Stimulated activated CD4-positive, alpha-beta T cell treated with anti-CD3 and anti-CD28 coated beads, Interleukin-15, amount 100 ng/mL, for 1 hour (primary cell): ENCODE measurements at places on chromosomes 1 and 21.

- no peak for DNase-seq
Observed at GRCh38 chr1:113095790-113096455, 22.9 kb downstream of the LRIG2 start.

DNA sequence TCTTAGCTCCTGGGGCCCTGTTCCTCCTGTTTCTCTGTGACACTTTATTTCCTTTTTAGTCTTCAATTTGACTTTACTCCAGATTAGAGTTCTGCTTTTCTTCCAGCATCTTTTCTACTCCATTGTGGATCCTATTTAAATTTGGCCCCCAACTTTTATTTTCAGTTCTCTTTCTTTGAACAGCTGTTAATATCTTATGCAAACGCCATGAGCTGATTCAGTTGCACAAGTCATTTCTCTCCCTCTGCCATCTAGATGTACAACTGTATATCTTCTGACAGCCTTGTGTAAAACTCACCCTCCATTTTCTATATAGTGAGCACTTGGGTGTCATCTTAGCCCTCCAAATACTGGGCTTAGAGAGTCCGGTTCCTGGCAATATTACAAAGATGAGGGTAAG lies 42.2 kb downstream of the SPATA17 start:
- DNase-seq: no peak

DNA sequence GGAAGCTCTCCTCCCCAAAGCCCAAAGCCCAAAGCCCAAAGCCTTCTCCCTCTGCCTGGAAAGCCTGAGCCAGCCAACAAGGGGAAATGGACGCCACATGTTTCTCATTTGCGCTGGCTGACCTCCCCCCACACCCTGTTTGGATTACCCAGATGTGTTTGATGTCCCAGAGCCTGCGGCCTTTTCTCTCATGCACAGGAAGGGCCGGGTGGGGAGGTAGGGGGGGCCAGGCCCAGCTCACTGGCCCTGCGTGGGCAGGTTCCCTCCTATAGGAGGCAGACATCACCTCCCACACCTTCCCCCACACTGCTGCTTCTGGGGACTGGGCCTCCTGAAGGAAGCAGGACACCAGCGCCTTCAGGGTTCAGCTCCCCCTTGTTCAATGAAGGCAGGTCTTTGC lies 116.3 kb downstream of the NAV1 start:
- no peak for DNase-seq

DNA sequence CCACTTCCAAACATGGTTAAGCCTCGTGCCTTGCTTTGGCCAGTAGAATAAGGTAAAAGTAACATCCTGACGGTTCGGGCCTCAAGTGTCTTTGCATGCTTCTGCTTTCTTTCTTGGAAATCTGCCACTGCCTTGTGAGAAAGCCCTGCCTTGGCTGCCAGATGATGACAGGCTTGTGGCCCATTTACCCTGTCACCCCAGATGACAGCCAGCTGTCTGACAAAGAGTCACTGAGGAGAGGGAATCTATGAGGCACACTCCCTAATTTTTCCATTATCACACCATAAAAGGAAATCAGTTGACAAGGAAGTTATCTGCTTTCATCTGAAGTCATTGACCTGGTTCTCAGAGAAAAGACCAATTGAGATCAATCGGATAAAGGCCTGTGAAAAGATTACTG lies 199.8 kb downstream of the USH2A start:
- no peak for DNase-seq

DNA sequence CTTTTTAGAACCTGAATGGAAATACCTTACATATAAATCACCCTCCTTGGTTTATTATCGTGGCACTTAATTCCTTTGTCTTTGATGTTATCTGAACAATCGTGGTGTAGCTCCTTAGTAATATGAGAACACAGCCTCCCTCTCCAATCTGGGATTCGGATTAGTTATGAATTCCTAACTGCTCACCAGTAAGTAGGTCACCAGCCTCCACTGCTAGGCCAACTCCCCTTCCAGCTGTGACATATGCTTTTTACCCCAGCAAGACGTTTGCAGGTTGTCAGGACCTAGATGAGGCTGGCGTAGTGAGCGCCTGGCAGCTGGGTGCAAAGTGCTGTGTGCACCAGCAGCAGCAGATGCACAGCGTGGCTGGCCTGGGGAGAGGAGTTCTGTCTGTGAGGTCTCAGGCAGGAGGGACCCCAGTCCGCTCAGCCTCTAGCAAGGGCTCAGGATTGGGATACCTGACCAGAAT lies 38.2 kb downstream of the NTPCR start:
- no peak for DNase-seq

GRCh38 chr21:43664358-43664757 lies 5.0 kb downstream of the RRP1B start:
- no peak for DNase-seq

DNA sequence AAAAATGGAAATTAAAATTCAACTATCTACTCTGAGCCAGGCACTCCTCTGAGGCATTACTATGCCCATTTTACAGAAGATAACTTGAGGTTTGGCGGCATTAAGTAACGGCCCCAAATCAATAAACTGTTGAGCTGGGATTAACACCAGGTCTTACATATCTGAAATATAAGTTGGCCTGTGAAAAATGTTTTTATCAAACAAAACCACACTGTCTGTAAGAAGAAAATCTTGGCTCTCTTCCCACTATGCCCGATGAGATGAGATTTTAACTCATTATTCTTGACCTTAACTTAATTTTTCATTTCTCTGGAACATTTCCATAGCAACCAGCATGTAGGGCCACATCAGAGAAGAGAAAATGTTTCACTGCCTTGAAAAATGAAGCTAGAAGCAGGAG lies 21.8 kb downstream of the RC3H1 start:
- DNase-seq: no peak

DNA sequence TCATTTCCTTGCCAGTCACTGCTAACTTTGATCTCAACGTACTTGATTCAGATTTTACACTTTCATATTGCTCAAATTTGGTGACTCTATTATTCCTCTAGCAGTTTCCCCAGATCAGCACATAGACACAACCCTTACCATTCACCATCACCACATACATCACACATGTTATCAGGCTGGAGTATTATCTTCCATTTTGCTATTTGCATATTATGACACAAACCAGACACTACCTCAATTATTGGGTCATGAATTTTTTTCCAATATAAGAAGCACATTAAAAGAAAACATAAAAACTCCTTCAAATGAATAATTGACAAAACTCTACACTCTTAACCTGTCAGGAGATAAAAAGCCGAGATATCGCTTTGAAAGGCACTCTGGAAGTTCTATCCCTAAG lies 1166.7 kb upstream of the B3GALT2 start:
- no peak for DNase-seq

DNA sequence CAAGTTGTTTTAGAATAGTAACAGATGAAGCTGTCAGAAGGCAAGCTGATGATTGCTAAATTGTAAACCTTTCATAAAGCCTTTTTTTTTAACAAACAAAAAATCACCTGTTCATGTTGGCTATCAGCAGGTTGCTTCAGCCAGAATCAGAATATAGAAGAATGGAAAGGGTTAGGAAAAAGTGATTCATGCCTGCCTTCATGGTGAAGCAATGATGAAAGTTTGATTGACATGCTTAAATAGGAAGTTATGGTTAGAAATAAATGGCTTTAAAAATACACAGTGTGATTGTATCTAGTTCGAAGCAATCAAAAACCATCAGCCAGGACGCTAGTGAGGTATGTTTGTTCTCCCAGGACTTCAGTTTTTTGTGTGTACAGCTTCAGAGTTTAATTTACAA lies 37.9 kb downstream of the GABPA start:
- no peak for DNase-seq

- no peak for DNase-seq
Observed at GRCh38 chr1:21217812-21218596, 41.3 kb upstream of the EIF4G3 start.

- DNase-seq: no peak
Observed at GRCh38 chr1:161840363-161840762, 74.2 kb downstream of the ATF6 start.

- no peak for DNase-seq
Observed at GRCh38 chr1:159000625-159001024, 9.1 kb upstream of the IFI16 start.

DNA sequence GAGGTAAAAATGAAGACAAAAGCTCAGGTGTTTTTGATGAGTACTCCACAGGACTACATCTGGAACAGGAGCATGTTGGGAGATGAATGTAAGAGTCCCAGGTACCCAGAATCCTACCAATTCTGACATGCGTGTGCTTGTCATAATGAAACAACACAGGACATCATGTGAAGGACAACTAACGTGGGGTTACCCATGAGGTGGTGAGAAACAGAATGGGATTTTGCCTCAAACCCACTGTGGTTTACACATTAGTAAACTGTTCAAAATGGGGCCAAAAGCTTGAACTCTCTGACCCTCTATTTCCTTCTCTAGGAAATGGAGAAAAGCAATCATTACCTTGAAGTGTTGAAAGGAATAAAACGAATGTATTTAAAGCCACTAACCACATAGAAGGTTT lies 266.2 kb downstream of the RGS7 start:
- DNase-seq: no peak

- DNase-seq: no peak
Observed at GRCh38 chr1:44421446-44421884, 16.4 kb downstream of the RNF220 start.

- DNase-seq: no peak
Observed at GRCh38 chr1:233032916-233033315, 82.5 kb downstream of the NTPCR start.

- DNase-seq: no peak
Observed at GRCh38 chr1:157238585-157238984, 100.4 kb upstream of the ETV3 start.

DNA sequence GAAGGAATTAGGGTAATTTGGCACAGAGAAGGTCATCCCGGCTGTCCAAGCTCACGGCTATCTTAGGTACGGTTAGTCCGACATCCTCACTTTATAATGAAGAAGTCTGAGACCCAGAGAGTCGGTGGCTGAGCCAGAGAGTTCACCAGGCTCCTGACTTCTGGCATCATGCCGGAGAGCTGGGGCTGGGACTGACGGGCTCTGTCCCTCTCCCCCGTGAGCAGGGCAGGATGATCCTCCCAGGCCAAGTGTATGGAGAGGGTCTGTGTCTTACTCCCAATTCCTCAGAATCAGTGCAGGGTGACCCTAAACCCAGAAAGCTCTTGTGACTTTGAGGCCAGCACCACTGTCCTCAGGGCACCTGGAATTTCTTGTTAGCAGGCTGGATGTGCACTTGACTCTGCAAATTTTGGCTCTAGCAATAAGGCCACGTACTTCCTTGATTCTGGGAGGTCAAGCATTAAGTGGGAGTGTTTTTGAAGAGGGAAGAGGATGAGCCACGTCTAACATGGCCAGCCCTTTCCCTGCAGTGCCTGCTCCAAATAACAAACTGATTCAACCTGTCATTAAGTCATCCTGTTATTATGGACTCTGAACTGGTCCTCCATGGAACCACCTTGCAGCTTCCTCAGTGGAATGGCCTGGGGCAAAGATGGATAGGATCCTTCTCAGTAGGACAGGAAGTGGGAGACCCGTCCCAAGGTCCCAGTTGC lies 20.8 kb upstream of the BTG2 start:
- DNase-seq: no peak

DNA sequence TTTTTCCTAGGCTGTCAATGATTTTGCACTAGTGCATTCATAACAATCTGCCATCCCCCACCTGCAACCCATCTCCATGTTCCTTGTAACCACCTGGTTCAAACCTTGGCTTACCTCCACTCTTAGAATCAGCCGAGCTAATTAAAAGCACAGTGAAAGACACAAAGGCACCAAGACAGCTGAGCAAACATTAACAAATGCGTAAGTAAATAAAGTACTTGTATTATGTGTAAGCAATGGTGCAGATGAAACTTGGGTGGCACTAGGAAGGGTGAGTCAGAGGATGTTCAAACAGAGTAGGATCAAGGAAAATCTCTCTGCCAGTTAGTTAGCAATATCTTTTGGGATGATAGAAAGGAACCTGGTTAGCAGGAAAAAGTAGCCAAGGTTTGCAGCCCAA lies 5.1 kb upstream of the FOXJ3 start:
- no peak for DNase-seq

DNA sequence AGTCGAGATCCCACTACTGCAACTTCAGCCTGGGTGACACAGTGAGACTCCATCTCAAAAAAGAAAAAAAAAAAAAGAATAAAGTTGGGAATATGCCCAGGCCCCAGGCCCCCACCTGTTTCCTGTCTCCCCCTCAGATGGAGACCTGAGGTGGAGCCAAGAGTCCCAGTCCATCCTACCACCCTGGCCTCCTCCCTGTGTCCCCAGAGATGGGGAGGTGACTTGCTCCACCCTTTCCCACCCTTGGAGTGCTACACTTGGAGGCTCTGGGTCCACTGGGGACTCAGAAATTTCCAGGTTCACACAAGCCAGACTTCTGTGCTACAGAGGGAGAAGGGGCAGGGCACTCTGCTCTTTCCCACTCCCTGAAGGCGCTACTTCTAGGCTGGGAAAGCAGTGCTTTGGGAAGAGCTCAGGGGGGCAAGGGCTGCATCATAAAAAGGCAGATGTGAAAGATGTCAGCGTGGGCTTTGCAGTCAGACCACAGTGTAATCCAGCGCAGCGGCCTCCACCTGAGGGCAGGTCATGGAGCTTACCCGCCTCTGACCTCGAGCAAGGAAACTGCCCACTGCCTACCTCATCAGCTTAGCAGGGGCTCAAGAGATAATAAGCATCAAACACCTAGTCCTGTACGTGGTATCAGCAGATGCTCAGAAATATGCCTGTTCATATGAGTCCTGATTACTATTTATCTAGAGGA lies 13.4 kb downstream of the TMEM63A start:
- DNase-seq: no peak

- no peak for DNase-seq
Observed at GRCh38 chr1:150115121-150115520, 34.6 kb upstream of the PLEKHO1 start.

GRCh38 chr1:153430166-153430553 lies 13.8 kb downstream of the S100A7A start:
- DNase-seq: no peak

- no peak for DNase-seq
Observed at GRCh38 chr1:62038594-62039284, 155.9 kb upstream of the L1TD1 start.

- no peak for DNase-seq
Observed at GRCh38 chr1:237873487-237874211, 17.1 kb downstream of the ZP4 start.

GRCh38 chr21:41962425-41962966 lies 8.7 kb upstream of the C2CD2 start:
- DNase-seq: no peak

- no peak for DNase-seq
Observed at GRCh38 chr1:84758968-84759491, 68.8 kb upstream of the SSX2IP start.

GRCh38 chr1:54459726-54460191 lies 53.6 kb upstream of the SSBP3 start:
- DNase-seq: no peak

- no peak for DNase-seq
Observed at GRCh38 chr1:117757668-117758067, 151.8 kb downstream of the TENT5C start.

DNA sequence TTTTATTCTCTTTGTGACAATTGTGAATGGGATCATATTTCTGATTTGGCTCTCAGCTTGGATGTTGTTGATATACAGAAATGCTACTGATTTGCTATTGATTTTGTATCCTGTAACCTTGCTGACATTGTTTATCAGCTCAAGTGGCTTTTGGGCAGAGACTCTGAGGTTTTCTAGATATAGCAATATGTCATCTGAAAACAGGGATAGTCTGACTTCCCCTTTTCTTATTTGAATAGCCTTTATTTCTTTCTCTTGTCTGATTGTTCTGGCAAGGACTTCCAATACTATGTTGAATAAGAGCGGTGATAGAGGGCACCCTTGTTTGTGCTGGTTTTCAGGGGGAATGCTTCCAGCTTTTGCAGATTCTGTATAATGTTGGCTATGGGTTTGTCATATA lies 150.8 kb downstream of the FASLG start:
- DNase-seq: no peak
